T-helper 9 cell (primary cell): ENCODE measurements at places on chromosomes 5 and 9.

- DNase-seq = no peak
These were observed 214.2 kb downstream of the FANCC start for GRCh38 chr9:95103281-95103771.

- DNase-seq = peak; percentile 49
These were observed 612 bp upstream of the BBLN start for GRCh38 chr9:128159522-128159783.

DNA sequence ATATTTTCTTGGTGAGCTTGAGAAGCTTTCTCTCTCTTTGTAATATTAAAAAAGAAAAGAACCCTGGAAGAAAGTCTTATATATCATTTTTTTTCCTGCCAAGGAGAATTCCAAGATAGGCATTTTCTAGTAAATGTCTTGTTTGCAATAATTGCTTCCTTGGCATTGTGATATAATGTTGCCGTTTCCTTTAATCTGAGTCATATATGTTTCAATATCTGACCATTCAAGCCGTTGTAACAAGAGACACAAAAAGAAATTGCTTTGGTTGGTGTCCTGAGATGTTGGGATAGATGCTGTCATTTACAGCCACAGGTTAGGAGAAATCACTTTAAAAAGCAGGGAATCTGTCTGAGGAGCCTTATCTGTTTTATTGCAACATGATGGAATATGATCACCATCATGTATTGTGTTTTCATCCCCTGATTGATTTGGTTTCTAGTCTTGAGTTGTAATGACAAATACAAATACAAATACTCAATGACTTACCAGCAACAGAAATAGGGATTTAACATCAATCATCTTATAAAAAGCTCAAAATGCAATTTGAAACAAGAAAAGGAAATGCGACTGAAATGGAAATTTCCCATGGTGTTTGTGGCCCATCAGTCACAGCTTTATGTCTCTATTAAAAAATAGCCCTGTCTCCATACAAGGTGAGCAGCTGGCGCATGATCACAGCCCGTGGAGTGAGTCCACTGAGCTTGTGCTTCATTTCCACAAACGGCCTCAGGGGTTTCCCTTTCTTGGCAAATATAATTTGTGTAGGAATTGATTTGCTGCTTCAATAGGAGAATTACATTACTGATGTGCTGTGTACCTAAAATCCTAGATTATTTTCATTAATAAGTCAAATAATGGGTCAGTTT, 250.1 kb upstream of the TRPC7 start:
- no peak for DNase-seq

GRCh38 chr9:126089789-126090188, 236.8 kb upstream of the MVB12B start:
- no peak for DNase-seq

DNA sequence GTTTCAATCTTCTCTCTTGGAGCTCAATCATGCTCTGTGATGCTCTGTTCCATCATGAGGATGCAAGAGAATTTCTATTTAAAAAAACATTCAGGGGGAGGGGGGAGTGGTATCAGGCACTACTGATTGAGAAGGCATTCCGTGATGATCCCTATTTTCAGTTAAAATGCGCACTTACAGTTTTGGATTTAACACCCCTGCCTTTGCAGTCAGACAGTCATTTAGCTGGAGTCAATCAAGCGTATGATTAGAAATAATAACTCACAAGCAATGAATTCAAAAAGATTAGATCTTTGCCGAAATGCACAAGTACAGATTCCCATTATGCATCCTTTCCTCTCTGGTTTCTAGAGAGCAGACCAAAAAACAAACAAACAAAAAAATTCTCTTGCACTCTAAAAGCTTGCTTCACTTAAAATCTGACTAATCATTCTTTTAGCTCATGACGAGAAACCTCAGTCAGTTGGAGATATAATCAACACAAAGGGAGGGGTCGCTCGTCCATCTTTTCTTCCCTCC, 55.4 kb downstream of the EFNA5 start:
- no peak for DNase-seq

DNA sequence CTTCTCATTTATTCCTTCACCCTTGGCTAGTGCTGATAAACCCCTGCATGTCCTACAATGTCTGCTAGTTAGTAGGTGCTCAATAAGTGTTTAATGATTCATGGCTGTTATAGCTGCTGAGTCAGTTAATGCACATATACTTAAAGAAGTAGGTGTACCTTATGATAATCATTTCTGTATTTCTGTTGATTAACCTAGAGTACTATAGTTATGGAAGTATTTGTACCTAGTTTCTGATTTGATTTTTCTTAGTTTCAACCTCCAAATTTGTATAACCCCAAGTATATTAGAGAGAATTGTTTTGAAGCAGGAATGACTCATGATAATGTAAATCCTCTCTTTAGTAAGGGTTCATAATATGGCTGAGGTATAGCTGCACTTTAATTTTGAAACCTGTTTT, 8.9 kb downstream of the SMAD5 start:
- DNase-seq = no peak

DNA sequence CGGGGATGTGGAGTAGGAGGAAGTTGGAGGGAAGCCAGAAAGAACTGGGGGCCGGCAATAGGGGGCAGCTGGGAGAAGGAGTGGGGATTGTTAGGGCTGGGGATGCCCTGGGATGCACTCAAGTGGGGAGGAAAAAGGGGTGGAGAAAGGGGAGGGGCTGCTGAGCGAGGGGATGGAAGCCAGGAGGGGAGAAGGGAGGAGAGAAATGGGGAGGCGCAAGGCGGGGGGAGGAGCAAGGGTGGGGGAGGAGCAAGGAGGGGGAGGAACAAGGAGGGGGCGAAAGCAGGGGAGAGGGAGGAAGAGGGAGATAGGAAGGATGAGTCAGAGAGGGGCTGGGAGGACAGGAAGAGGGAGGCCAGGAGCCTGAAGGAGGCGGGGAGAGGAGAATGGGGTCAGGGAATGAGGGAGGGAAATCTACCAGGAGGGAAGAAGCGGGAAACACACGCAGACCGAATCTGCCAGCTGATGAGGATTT, 1.6 kb downstream of the IRX4 start:
- no peak for DNase-seq

DNA sequence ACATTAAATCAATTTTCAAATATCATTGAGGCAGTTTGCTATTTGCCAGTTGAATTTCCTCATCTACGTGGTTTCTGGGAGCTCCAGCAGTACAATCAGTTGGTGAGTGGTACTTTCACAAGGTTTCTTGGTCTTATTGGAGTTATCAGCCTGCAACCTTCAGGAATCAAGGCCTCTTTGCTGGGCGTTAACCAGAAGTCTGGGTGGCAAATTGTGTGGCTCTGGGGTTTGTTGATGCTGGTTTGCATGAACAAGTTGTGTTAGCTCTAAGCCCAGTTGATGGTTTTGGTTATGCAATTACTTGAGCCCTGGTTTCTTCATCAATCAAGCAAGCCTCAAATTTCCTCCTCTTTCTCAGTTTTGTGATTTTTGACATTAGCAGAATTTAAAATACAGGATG, 152.9 kb upstream of the ANKRD55 start:
- no peak for DNase-seq

DNA sequence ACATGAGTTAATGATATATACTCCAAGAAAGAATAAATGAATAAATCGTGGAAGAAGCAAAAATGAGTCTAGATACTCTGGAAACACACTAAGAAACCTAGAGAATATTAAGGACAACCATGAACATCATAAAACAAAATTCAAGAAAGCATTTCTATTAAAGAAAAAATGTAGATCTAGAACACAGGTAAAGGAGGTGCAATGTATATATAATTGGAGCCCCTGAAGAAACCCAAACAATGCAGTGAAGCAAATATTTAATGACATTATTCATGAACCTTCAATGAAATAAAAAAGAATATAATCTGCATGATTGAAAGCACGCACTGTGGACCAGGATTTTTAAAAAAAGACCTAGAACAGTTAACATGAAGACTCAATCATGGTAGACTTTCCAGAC, 150.1 kb downstream of the ATPSCKMT start:
- DNase-seq = no peak

DNA sequence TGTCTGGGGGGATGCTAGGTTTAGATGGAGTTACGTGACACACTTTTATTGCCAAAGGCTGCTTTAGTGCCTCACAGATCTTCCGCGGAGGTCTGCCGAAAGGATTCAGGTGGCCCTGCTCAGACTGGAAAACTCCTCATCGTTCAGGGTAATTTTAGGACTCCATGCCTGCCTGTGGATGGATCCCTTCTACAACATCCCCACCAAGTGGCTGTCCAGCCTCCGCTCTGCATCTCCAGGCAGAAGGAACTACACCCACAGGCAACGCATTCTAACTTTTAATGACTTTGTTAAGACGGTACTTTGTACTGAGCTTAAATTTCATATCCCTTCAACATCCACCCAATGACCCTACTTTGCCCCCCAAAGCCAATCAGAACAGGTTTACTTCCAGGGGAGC, 29.4 kb downstream of the ATPSCKMT start:
- no peak for DNase-seq

DNA sequence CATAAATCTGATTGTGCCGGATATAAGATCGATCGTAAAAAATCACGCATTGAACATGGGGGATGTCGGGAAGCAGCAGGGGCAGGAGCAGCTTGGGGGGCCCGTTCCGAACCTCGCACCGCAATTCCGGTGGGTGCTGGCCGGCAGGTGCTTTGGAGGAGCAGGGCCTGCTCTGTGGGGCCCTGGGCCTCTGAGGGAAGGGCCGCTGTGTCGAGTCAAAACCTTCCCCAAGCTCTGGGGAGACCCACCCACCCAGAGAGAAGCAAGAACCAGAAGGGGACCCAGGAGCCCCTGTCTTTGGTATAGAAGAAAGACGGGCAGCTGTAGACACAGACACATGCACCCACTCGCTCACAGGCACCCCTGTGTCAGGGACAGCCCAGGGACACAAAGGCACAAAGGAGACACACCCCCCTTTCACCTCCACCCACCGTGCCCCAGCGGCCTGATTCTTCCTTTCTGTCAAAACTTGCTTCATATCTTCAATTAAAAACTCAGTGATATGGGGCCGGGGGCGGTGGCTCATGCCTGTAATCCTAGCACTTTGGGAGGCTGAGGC, 49.4 kb upstream of the ZBTB43 start:
- no peak for DNase-seq

DNA sequence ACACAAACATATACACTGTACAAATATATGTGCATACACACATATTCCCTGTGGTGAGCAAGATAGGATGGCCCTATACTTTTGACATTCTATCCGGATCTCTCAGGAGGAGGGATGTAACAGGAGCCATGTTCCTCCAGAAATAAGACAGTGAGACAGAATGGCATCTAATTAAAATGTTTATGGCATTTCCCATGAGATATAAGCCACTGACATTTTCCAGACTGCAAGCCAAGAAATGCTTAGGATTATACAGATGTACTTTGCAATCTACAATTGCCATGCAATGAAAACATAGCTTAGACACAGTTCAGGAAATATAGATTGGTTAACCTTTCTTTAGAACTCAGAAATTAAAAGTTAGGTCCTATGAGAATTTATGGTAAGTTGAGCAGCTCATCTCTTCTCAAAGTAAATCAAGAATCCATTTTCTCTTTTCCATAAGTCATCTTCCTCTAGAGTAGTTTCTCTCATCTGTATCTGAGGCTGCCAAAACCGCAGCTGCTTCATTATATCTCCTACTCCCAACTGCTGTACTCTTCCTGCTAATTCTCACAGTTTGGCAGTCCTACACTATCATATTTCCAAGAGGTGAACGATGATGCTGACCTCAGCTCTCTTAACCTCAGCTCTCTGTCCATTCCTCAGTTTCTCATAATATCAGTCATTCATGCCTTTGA, 1719.1 kb downstream of the MAT2B start:
- no peak for DNase-seq

DNA sequence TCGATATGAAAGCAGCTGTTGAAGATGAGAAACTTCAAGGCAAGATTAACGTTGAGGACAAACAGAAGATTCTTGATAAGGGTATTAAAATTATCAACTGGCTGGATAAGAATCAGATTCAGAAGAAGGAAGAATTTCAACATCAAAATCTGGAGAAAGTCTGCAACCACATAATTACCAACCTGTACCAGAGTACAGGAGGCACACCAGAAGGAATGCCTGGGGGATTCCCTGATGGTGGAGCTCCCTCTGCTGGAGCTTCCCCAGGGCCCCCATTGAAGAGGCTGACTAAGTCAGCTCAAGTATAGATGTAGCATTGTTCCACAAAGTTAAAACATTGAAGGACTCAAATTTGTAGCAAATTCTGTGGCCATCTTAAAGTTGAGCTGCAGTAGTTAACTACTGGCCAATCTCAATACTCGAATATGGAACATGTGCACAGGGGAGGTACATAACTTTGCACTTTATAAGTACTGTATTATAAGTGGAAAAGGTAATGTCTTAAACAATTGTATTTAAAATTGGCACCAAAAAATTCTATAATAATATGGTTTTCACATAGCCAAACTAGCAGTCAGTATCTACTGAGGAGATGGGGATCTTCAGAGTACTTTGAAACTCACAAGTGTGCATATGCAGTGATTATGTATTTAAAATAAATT, 237.5 kb downstream of the CHSY3 start:
- DNase-seq = no peak

- DNase-seq = no peak
These were observed 38.4 kb upstream of the HAND1 start for GRCh38 chr5:154516475-154516874.

- DNase-seq = no peak
These were observed 41.3 kb downstream of the ZNF366 start for GRCh38 chr5:72465601-72466563.

GRCh38 chr9:129587487-129588262, 33.2 kb downstream of the C9orf50 start:
- no peak for DNase-seq

- DNase-seq = no peak
These were observed 243.1 kb downstream of the FBXO4 start for GRCh38 chr5:42168091-42168670.

- no peak for DNase-seq
These were observed 92.5 kb downstream of the MTX3 start for GRCh38 chr5:79898611-79899010.

- DNase-seq = no peak
These were observed 163.5 kb downstream of the NR3C1 start for GRCh38 chr5:143239882-143240518.
